ENCODE measurements at places on chromosomes 2 and 18.

GRCh38 chr2:118697781-118698180, 149.7 kb downstream of the EN1 start:
- no peak for DNase-seq

DNA sequence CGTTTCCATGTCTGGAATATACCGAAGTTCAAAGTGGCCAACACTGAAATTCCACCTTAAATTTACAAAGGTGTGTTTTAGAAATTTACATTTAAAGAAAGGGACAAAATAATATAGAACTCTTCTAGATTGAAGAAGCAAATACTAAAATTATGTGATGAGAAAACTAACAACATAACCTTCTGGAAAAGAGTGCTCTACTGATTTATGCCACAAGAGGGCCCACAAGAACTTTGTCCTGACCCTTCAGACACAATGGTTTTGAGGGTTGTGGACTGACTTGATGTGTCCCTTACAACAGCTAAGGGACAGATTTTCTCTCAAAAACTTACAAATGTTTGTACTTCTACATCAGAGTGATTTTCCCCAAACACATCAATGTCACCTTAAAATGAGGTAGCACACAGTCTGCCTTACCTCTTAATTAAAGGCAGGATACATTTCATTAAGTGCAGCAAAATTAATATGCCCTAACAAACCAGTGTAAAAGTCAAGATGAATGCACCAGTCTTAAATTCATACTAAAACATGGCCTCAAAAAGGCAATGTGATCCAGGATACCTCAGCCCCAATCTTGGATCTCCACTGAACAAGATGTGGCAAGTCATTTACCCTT, 36.2 kb downstream of the EIF2AK3 start:
- peak; percentile 4 for DNase-seq

- DNase-seq = no peak
Measured at GRCh38 chr2:37267685-37268084, 36.2 kb downstream of the NDUFAF7 start.

GRCh38 chr2:47616506-47616905, 166.4 kb upstream of the MSH6 start:
- no peak for DNase-seq

DNA sequence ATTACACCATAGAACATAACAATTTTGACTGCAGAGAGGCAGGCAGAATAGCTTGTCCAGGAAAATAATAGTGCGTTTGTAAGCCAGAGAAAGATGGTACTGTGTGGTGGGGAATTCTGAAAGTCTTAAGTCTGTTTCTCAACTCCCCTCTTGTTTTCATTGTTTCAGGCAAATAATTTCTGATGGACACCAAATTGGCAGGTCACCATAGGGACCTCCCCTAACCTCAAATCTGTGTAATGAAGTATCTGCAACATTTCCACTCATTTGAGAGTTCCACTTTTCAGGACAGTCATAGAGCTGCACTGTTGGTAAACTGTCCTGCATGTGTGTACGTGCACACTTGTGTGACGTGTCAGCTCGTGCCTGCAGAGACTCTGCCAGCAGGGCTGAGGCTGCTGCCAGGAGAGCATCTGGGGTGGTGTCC, 195.6 kb downstream of the AGAP1 start:
- DNase-seq = no peak

- no peak for DNase-seq
Measured at GRCh38 chr2:235897992-235898391, 270.2 kb downstream of the GBX2 start.

DNA sequence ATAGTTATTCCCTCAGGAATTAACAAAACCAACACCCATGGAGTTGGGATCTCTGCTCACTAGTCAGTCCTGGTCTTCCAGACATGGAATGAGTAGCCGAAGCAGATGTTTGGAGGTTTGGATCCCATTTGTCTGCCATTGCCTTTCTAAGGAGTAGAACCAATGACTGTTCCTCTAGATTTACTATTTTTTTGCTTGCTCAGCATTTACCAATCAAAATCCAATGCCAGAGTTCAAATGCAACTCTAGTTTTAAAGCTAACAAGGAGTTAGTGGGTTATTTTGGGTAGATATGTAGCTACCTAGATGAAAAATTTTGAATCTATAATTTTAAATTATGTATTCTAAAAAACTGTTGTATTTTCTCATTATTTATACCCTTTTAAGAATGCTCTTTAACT, 62.6 kb downstream of the MALT1 start:
- no peak for DNase-seq

GRCh38 chr2:6475155-6475940, 390.4 kb downstream of the CMPK2 start:
- no peak for DNase-seq

- no peak for DNase-seq
Measured at GRCh38 chr2:215369181-215369760, 57.4 kb downstream of the ATIC start.

DNA sequence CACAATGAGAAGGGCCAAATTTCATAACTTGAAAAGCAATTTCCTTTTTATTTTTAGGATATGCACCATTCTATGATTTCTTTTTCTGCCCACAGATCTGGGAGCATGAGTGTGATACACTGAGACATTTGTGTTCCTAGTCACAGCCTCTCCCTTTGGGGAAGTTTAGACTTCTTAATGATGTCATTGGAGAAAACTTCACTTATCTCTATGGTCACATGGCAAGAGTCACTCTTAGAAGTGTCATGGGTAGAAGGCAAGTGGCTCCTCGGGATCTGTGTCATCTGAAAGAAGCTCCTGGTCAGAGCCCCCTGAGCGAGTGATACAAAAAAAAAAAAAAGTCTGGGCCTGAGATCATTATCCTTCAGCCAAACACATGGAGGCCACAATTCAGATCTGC, 62.5 kb upstream of the LGALSL start:
- no peak for DNase-seq

- no peak for DNase-seq
Measured at GRCh38 chr2:17793296-17793695, 23.0 kb upstream of the MSGN1 start.

- peak; percentile 9 for DNase-seq
Measured at GRCh38 chr2:191811807-191812602, 34.9 kb downstream of the CAVIN2 start.

DNA sequence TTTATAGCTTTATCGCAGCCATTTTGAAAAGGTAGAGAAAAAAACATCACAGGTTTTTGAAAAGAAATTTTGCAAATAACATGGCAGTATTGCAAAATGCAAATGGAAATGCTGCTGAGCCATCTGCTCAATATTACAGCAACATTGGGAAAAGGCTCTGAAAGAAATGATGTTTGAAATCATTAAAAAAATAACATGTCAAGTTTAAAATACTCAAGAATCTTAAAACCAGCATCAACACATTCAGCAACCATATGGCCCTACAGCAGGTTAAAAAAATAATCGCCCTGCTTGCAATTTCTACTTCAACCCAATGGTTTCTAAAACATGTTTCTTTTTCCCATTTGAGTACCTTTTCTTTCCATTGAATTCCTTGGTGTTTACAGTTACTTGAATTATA, 289.4 kb downstream of the AFF3 start:
- DNase-seq = no peak

- no peak for DNase-seq
Measured at GRCh38 chr2:200257570-200257969, 48.9 kb upstream of the SPATS2L start.

DNA sequence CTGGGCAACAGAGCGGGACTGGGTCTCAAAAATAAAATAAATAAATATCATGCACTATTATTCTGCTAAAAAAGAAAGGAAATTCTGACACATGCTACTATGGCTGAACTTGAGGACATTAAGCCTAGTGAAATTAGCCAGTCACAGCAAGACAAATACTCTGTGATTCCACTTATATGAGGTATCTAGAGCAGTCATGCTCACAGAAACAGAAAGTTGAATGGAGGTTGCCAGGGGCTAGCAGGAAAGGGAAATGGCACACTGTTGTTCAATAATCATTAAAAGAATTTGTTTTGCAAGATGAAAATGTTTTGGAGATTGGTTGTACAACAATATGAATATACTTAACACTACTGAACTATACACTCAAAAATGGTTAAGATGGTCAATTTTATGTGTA, 60.8 kb downstream of the NCKAP1 start:
- no peak for DNase-seq

- DNase-seq = no peak
Measured at GRCh38 chr2:127175041-127175721, 44.9 kb downstream of the CYP27C1 start.

GRCh38 chr18:501406-501714, 859 bp upstream of the COLEC12 start:
- DNase-seq = no peak

DNA sequence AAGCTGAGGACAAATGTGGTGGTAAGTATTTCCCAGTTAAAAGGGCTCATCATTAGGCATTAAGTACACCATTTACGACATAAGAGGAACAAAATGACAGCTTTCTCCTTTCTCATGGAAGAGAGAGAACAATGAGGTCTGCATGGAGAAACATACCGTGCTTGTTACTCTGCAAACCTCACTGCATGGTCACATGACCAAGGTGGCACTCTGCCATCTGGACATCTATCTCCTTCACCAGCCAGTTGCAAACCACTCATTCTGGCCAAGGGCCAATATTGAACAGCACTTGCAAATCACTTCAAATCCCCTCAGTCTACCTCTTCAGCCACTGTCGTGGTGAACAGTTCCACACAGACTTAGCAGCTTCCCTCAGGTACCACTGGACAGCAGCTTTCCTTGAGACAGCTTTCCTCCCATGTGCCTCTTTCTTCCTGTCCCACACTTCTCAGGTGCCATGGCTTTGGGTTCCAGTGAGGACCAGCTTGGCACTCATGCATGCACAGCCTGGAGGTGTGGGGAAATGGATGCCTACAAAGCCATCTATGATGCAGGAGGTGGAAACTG, 29.5 kb upstream of the DPP4 start:
- no peak for DNase-seq

DNA sequence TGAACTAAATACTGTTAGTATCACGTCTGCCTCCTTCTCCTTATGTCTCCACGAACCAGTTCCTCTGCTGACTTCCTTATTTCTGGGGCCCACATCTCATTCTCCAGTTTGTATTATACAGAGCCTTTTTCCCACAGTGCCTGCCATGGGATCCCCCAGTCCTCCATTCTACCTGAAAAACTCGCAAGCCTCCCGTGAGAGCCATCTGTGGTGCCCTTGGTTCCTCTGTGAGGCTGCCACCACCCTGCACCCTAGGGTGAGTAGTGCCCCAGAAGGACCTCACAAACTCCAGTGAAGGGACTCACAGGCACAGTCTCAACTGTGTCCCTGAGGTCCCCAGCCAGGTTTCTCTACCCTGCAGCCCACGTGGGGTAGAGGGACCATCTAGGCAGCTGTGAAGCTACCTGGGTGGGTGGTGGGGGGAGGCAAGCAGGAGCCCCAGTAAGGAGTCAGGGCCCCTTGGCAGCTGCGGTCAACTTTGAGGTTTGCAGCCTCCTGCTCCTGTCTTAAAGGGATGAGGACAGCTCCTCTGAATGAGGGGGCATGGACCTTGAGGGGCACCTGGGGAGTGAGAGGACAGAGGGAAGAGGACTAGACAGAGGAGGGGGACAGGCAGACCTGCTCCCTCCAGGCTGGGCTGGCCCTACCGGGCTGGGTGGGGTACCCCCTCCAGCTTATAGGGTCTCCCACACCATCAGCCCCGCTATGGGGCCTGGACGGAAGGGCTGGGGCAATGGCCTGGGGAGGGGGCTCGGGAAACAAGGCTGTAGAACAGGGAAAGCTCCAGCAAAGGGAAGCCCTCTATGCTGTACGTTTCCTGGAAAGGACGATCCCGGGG, 1.0 kb downstream of the PSTPIP2 start:
- DNase-seq = no peak

DNA sequence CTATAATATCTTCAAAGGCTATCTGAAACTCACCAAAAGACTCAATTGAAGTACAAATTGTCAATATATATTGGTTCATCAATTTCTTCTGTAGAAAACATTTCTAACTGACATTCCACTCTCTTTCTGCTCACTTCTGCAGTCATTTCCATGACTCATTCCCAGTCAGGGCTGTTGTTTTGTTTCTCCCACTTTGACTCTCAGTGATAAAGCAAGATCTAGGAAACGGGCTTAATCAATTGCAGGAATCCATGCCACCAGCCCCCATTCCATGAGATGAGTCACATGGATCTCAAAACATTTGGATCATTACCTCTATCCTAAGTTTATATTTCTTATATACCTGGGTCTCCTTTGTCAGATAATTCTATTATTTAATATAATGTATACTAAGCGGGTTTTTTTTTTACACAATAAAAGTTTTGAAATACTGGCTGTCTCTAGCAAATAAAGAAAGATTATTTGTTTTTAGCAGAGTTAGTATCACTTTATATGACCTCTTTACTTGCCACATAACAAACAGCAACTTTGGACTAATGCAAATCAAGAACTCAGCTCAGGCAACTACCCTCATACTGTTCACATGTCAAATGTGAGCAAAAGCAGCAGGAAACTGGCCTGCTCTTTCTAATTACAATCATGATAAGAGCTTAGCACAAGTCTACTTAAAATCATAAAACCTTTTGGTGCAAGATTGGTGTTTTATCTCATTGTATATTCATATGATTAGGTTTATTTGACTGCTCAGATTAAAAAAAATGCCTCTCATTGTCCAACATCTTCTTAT, 251.1 kb upstream of the PIK3C3 start:
- no peak for DNase-seq

DNA sequence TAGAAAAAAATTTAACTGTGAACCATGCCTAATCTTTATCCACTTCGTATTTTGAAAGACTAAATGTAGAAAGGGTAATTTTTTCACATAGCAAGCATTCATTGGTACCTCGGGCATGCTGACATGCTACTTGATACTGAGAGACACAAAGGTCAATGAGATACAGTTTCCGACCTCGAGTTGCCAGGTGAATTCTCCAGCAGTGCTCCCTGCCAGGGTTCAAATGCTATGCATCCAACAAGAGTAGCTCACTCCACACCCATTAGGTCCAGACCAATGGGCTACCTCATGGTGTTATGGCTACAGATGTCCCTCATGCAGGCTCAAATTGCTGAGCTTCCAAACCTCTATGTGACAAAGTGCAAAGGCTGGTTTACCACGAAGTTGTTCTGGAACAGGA, 305.8 kb downstream of the PIEZO2 start:
- DNase-seq = no peak

DNA sequence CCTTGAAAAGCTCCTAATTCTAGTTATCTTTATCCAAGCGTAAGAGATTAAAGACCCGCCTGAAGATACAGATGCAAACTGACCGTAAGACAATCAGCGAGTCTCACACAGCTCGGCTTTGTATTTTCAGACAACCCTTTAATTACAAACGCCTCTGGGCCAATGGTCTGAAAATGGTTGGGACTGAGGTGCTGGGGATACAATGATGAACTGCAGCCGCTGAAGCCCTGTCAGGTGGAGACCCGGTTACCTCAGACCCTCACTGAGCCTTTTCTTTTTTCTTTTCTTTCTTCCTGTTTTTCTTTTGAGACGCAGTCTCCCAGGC, 715 bp upstream of the CFAP36 start:
- DNase-seq = no peak
